ENCODE measurements at places on chromosomes 5 and 9.

- DNase-seq = no peak
These were observed 141.6 kb upstream of the SPEF2 start for GRCh38 chr5:35476036-35476435.

DNA sequence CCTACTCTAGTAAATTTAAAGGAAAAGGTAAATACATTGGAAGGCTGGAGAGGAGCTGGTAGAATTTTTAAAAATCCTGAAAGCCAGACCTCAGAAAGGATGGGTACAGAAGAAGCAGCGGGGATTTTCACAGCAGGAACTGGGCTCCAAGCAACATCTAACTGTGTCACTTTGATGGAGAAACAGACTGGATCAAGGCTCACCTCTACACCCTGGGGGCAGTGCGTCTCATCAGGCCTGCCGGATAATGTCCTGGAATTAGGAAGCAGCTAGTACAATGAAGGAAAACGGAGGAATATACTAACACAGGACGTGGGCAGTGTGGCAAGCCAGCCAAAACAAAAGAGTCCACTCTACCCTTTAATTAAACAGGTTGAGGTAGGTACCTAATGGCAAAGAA is 463.6 kb downstream of the TAF11L14 start:
- DNase-seq = no peak

DNA sequence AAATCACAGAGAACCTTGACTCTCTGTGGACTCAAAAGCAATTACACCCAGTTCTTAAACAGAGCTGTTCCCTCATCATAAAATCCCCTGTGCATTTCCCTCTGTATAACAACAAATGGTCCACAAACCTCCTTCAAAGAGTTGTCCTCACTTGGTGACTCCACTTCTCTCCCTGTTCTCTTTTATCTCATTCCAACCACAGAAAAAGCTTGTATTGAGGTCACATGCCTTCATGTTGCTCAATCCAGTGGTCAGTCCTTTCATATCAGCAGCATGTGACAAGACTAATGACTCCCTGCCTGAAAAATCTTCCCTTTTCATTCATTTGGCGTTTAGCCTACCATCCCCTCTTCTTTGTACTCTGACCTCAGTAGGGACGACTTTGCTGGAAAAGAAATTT is 158.0 kb downstream of the DEPDC1B start:
- DNase-seq = no peak

GRCh38 chr9:11318946-11319345 is 706.1 kb upstream of the PTPRD start:
- DNase-seq = no peak

DNA sequence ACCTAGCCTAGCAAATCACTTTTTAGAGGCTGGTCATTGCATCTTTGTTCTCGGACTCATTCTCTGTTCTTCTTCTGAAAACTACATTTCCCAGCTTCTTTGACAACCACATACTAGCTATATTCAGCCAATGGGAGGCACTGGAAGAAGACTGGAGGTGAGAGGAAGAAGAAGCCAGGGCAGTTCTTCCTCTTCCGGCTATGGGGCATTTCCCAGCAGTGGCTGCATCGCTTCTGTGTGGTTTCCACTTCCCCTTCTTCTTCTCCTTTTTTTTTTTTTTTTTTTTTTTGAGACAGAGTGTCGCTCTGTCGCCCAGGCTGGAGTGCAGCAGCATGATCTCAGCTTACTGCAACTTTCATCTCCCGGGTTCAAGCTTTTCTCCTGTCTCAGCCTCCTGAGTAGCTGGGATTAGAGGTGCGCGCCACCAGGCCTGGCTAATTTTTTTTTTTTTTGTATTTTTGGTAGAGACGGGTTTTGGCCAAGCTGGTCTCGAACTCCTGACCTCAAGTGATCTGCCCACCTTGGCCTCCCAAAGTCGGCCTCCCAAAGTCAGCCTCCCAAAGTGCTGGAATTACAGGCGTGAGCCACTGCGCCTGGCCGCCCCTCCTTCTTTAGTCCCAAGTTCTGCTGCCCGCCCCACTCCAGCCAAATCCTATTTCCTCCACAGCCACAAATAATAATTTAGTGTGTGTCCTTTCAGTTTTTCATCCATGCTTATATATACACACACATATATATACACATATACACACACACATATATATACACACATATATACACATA is 6.9 kb upstream of the UBAP1 start:
- DNase-seq = no peak

DNA sequence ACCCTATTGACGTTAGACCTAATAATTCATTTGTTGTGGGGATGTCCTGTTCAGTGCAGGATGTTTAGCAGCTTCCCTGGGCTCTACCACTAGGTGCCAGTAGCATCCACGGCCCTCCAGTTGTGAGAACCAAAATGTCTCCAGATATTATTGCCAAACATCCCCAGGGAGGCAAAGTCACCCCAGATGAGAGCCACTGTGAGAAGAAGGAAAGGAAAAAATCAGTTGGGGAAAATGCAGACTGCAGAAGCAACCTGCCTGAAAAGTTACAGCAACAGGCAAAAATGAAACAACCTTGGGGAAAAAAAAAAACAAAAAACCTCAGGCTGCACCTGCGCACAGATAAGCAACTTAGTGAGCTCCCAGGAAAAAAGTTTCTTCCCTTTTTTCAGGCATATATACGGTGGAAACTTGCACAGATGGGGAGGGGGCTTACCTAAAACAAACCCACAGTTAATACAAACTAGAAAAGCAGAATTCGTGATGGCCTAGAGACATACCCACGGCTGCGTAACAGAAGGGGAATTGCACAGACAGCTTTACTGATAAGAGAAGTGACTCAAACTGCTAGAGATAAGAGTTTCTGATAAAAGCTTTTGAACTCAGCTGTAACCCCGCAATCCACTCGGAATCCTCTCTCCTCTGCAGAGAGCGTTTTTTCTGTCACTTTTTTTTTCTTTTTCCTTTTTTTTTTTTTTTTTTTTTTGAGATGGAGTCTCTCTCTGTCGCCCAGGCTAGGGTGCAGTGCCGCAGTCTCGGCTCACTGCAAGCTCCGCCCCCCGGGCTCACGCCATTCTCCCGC is 29.8 kb upstream of the FBP1 start:
- DNase-seq = peak; percentile 69

DNA sequence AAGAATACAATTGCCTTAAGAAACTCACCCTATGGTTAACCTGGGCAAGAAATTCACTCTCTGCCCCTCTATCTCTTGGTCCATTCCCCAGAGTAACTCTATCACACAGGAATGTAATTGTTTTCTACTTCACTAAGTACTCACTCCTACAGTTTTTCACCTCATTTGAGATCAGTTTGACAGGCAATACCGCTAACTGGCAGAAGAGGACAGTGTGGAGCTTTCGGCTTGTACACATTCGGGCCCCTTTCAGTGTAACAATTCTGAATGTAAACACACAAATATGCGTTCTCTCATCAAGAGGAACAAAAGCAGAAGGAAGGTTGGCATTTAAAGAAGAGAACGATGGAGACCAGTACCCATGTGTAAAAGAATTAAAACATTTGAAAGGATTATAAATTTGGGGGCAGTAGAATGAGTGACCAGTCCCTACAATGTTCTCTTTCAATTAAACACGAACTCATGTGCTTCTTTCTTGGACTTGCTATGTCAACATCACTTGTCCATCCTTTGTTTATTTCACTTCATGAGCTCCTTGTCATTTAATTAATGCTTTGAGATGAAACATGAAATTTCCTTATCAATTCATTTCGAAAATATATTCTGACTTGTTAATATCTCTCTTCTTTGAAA is 188.5 kb upstream of the GRAMD2B start:
- peak; percentile 13 for DNase-seq

DNA sequence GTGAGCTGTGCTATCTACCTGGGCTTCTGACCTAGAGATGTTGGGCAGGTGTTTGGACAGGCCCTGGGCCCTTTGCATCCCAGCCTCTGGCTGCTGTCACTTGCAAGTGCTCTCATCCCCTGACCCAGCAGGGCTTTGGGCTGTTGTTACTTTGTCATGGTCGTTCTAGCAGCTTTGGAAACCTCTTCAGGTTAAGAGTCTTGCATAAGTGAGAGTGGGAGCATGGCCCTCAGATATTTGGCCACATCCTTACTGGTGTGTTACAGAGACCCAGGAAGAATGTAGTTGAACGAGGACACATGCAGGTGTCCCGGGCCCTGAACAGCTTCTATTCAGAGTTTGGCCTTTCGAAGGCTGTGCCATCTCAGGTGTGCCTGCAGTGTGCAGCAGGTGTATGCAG is 4.5 kb downstream of the TENT4A start:
- no peak for DNase-seq

GRCh38 chr9:130219661-130220096 is 45.9 kb upstream of the HMCN2 start:
- no peak for DNase-seq

GRCh38 chr5:99315413-99316183 is 386.8 kb upstream of the CHD1 start:
- no peak for DNase-seq

DNA sequence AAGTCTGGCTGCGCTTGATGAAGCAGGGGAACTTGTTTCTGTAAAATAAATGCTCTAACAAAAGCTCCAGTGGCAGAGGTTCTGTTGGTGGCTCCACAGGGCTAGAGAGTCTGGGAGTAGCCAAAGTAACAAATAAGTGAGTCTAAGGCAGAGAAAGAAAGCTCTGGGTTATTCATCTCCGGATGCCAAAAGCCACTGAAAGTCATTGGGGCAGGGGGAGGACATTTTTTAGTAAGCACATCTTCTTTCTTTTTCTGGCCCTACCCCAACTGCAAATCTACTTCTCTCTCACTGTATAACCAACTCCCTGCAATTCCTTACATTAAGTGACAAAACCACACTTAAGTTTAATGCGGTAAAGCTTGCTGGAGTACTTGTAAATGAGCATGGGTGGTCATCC is 141.6 kb downstream of the INSYN2B start:
- no peak for DNase-seq

DNA sequence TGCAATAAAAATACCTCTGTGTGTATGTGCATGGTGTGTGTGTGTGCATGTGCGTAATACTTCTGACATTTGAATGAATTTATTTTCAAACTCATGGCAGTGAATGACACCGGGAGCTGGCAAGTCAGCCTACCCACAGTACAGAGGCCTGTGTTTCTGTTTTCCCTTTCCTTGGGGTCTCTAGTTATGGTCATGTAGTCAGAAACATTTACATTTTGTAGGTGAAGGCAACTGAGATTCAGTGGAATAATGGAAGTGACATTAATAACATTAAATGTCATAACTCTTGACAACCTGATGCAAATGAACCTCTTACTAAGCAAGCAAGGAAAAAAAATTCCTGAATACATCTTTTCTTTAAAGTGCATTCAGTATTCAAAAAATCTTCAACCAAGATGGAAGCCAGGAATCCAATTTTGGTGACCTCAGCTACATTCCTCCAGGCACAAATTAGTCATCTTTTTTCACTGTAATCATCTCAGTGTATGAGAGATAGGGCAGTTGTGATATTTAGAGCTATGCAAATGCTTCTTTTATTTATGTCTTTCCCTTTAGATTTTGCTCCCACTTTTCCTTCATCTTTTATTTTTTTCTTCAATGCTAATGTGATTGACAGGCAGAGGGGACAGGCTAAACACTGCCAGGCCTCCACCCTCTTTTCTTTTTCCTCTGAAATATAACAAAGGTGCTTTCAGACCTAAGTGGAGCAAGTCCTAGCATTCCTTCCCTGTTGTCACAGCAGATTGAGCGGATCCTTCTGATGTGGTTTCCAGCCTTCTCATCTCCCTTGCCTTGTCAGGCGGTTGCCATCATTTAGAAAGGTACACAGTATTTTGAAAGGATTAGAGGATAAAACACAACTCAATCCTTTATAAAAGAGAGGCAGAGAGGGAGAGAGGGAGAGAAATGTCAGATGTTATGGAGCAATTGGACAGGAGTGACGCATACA is 569.8 kb upstream of the ADAMTS16 start:
- no peak for DNase-seq

DNA sequence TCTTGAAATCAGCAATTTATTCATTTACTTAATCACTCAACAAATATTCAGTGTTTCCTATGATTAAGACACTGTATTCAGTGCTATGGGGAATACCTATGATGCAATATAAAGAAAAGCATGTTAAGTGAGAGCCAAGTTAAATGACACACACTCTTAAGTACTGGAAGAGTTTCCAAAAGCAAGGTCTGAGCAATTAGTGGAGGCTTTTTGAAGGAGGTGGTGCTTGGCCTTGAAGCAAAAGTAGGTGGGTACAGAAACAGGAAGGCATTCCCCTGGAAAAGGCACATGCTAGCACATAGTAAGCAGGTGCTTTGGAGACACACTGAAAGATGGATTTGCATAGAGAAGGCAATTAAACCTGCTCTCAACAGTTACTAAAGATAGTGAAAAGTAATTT is 4.0 kb downstream of the TSLP start:
- DNase-seq = no peak

GRCh38 chr9:93329629-93330280 is 121.7 kb upstream of the FAM120A start:
- DNase-seq = no peak

DNA sequence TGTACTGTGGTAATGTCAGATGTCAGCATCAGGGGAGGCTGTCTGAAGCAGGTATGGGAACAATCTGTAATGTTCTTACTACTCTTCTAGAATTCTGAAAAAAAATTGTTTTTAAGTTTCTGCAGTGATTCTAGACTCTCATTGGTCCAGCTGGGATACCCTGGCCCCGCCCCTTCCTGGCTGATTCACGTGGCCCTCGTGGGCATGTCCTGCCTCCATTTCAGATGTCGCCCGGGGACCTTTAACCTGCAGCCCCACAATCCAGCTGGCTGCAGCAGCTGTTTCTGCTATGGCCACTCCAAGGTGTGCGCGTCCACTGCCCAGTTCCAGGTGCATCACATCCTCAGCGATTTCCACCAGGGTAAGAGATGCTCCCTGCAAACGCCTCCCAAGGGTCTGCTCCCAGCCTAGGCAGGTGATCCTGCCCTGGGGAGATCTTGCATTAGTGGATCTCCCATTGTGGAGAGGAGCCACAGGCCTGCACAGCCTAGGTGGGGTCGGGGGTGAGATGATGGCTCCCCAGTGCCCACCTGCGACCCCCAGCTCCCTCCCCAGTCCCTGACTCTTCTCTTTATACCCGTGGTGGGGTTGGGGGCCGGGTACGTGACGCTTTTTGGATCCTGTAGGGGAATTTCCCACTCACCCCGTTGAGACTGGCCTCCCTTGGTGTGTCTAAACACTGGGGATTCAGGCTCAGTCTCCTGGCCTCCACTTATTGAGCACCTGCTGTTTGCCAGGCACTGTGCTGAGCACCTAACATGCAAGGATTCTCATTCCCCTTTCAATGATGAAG is 36.5 kb downstream of the LAMC3 start:
- DNase-seq = no peak

GRCh38 chr9:73116031-73116430 is 35.6 kb upstream of the ANXA1 start:
- no peak for DNase-seq

DNA sequence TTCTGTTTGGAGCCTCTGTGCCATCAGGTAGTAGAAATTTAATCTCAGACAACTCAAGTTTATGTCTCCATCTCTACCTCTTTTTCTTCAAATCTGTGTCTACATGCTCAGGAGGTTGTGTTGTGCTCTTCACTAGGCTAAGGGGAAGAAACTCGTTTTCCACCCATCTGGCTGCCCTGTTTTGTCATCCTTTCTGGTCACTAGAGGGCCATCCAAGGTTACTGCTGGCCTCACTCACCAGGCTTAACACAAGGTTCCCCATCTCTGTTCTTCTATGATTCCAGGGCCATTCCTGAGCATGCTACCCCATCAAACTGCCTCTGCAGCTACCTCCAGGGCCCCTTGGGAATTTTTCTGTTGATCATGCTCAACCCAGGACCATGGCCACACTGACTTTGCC is 213.3 kb upstream of the FBXL7 start:
- DNase-seq = no peak
